ENCODE measurements at places on chromosomes 13 and 19. TPM values are rescaled to one million over a fixed set of nuclear protein-coding genes. Genes with fewer than 3 reads are reported as not detected.

The NCCRP1 gene
- total RNA-seq, result 236 TPM

The NOVA2 gene
- total RNA-seq, result 0.21 TPM

The KLK12 gene
- total RNA-seq, result 2.6 TPM

The CLEC17A gene
- not detected for total RNA-seq

The SPIB gene
- total RNA-seq, result not detected

The TBC1D17 gene
- total RNA-seq, result 93.4 TPM

The FUT1 gene
- 3.2 TPM for total RNA-seq

The NCAN gene
- not detected for total RNA-seq

The RNF17 gene
- not detected for total RNA-seq

The CYP4F3 gene
- 12.7 TPM for total RNA-seq

The ZNF530 gene
- total RNA-seq, result 4.9 TPM

The HRC gene
- 0.53 TPM for total RNA-seq

The CLDND2 gene
- total RNA-seq, result not detected

The MATK gene
- 2.2 TPM for total RNA-seq

The LRP3 gene
- total RNA-seq, result 15.4 TPM

The ADAT3 gene
- 21.4 TPM for total RNA-seq

Data from suprapubic skin (tissue), 4 donors.